ENCODE measurements at places on chromosomes 13 and 19.

- DNase-seq = no peak
Observed at GRCh38 chr13:28728642-28729041, 9.9 kb upstream of the SLC46A3 start.

GRCh38 chr19:15935167-15935702 is 906 bp upstream of the CYP4F11 start:
- no peak for DNase-seq

DNA sequence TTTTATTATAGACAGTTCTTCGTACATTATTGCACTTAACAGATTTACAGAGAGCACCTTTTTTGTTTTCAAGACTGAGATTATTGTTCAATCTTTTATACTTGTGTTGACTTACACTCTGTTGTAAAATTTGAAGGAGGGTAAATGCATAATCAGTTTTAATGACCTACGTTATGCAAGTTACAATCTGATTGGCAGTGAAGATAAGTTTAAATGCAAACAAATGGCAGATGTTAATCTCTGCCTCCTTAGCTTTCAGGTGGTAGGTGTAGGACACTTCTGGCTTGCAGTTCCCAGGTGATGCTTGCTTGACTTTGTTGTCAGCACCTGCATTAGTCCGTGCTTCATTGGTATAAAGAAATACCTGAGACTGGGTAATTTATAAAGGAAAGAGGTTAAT is 424.9 kb downstream of the FGF9 start:
- no peak for DNase-seq

DNA sequence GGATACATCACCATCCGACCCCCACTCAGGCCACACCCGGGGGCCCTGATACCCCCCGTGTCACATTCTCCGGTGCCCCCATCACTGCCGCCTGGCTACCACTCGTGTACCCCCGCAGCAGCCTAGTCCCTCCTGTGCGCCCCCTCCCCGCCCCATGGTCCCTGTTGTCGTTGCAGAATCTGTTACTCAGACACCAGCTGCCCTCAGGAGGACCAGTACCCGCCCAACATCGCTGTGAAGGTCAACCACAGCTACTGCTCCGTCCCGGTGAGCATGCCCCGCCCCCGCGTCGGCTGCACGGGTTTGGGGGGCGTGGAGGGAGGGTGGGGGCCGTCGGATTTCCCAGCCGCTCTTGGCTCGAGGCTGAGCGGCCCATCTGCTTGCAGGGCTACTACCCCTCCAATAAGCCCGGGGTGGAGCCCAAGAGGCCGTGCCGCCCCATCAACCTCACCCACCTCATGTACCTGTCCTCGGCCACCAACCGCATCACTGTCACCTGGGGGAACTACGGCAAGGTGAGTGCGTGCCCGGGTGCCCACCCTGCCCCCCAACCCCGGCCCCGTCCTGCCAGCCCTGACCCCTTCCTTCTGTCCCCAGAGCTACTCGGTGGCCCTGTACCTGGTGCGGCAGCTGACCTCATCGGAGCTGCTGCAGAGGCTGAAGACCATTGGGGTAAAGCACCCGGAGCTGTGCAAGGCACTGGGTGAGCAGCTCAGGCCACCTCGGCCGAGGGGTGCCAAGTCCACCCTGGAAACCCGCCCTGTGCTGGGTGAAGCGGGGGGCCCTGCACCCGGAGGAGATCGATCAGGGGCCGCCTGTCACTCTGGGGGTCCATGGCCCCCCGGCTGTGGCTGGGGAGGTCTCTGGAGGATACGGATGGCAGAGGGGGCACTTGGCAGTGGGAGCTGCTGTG is 21.1 kb downstream of the PIAS4 start:
- DNase-seq = no peak

DNA sequence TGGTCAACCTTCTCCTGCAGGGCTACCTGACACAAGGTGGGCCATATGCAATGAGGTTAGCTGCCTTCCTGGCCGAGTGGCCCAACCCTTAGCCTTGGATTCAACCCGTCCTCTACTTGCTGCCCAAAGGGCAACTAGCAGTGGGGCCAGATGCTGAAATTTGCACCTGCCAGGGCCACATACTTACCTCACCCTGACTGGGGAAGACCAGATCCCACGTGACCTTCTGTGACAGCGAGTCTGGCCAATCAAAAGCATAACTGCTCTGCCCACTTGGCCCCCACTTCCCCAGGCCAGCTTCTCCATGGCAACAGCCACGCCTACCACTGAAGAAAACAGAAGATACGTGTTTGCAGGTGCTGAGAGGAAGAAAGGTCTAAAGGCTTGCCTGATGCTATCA is 10.9 kb downstream of the PEG3 start:
- DNase-seq = no peak

DNA sequence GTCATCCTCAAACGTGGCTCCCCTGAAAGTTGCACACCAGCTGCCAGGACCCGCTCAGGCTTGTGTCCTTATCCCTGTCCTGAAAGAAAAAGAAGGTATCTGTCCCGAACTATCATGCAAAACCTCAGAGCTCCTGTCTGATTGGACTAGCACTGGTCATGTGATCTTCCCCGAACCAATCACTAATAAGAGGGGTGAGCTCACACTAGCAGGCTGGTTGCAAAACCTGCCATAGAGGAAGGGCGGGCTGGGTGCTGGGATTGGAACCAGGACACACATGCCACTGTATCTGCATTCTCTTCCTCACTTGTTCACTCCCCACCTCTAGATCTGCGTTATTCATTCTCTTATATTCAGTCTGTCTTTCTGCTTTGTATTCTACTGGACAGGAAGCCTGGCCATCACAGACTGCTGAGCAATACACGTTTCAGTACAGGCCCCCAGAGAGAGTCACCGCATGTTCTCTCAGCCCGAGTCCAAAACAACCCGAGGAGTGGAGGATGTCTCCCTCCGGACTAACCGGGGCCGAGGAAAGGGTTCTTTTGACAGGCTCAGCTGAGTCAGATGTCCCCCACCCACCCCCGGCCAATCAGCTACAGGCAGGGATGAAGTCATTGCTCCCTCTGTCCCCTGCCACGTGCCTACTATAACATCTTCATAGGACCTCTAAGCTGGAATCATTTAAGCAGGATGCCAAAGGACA is 97.7 kb downstream of the SIPA1L3 start:
- peak; percentile 97 for DNase-seq

DNA sequence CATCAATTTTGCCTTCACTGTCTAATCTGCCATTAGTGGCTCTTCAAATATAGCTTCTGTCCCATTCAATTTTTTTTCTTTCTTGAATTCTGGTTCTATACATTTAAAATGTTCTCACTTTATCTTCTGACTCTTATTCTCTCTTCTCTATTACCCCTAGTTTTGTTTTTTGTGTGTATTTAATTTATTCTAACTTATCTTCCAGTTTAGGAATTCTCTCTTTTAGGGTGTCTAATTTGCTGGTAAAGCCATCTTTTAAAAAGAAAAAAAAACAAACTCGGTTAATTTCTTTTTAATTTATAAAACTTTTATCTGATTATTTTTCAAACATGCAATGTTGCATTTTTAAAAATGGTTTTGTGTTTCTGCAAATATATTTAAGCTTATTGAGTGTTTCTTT is 80.3 kb upstream of the OXGR1 start:
- no peak for DNase-seq

GRCh38 chr13:50531917-50532899 is 311.3 kb downstream of the DLEU7 start:
- DNase-seq = peak; percentile 66

DNA sequence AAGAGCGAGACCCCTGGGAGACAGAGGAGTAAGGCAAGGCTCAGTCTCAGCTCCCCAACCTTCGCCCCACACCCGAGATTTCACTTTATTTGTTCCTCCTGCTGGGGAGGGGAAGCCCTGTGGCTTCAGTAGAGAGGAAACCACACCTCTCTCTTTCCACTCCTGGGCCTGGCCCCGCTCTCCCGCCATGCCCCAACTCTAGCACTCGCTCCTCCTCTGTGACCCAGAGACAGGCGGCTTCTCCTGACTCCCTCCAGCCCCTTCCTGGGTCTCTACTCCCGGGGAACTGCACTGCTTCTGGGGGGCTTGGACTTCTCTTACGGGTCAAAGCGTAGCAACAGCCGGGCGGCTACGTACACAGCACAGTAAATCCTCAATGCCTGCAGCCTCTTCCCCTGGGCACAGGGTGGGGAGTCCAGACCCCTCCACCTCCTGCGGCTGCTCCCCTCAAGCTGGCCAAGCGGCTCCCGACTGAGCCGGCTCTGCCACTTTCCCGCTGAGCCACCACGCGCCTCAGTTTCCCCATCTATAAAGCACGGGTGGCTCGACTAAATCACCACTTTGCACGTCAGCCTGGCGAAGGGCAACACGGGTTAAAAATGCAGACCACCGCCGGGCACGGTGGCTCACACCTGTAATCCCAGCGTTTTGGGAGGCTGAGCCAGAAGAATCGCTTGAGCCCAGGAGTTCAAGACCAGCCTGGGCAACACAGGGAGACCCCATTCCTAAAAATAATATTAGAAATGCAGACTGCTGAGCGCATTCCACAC is 1.4 kb downstream of the RNF126 start:
- DNase-seq = no peak

GRCh38 chr13:112177450-112178288 is 110.7 kb downstream of the SOX1 start:
- no peak for DNase-seq

DNA sequence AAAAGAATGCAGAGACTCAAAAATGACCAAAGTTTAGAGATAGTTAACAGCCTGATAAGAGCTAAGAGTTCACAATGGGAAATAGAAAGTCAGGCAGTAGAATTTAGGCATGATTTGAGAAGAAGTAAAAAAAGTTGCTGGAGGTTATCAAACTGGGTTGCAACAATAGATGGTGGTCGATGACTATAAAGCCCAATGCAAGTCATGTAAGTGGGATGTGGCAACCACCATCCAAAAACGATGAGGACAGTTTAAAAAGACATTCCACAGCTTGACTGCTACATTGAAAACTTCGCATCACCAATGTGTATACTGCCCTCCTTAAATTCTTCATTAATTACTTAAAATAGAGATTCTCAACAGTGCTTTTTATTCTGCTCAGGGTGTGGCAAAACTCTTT is 19.7 kb downstream of the ELF1 start:
- no peak for DNase-seq

DNA sequence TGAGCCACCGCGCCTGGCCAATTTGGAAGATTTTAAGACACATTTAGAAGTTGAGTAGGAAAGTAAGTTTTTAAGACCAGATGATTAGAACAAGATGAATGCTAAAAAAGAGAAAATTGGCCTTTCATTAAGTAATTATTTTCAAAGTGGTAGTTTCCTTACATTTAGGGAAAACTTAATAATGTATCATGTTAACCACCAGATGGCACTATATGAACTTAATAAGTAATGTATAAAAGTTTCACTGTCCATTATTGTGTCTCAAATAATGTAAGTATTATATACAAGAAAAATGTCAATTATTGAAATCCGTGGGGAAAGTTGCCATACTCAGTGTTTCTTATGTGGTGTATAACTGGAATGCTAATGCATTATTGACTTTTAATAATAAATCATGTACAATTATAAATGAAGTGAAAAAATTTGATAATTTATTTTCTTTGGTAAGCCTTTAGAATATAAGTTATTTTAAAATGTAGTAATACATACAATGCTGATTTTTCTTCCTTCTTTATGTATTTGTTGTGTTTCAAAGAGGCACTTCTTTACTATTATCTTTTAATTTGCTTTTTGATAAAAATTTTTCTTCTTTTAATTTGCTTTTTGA is 29.2 kb downstream of the COG6 start:
- DNase-seq = peak; percentile 64

DNA sequence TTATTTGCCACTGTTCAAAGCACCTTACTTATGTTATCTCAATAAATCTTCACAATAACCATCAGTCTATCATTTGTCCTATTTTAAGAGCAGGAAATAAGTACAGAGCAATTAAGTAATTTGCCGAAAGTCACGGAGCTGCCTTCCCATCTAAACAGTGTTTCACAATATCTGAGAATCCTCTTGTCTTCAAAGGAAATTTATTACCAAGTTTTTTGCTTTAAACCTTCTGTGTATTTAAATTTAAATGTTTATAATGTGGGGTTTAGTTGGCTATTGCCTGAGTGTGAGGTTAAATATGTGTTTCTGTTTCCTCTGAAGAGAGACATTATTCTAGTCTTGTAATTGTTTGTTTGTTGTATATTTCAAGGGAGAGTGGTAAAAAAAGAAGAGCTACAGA is 633.1 kb downstream of the EFNB2 start:
- no peak for DNase-seq

DNA sequence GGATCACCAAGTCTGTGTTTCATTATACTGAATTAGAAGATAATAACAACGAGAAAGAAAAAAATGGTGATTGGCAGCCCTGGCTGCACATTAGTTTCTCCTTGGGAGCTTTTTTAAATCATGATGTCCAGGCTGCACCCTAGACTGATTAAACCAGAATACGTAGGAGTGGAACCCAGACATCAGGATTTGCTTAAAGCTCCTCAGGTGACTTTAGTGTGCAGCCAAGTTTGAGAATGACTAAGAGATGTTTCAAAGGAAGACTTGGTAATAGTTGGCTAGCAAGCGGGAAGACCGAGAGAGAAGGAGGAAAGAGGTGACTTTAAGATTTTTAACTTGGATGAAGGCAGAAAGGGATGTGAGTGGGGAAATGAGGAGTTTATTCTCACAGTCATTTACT is 71.4 kb upstream of the SERP2 start:
- DNase-seq = peak; percentile 96

DNA sequence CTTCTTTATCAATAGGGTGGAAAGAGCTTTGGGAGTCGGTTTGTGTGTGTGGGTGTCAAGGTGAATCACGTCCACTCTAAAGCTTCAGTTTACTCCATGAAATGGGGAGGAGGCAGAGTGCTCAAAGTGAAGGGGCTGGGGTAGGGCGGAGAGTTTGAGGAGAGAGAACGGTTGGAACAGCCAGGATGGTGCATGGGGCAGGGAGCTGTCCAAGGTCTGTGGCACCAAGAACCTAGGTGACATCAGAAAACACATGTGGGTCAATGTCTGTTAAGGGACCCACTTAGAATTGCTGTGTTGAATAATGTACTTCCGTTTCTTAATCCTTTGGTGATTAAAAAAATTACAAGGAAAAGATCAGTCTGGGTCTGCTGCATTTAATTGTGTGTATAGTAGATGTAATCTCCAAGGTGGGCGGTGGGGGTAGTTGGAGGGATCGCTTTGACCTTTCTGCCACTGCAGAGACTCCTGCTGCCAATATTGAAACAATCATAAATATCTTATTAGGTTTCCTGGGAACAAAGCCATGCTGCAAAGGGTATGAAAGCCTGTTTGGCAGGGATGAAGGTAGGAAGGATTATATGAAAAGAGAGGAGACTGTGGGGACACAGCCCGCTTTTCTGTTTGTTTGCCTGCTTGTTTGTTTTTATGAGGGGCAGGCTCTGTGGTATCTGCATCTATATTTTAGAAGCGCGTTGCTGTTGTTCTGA is 122.3 kb downstream of the ATP8A2 start:
- no peak for DNase-seq

DNA sequence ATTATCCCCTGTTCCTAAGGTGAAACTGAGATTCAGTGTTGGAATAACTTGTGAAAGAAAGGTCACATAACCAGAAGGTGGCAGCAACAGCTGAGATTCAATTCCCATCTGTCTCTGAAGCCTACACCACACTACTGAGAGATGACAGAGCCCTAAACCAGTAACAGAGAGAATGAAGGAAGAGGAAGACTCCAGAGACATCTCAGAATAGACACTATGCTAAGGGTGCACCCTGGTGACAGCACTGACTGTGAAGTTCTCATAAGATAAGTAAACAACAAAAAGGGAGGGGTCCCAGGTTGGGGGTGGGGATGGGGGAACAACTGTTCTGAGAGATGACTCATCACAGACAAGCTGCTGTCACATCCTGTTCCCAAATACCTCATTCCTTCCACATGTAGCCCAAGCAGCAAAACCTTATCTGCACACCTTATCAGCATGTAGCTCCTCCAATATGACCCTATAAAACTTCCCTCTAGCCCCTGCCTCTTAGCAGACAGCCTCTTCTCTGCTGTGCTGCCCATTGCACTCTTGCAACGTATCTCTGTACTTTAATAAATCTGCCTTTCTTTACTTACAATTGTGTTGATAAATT is 46.5 kb downstream of the UTP14C start:
- DNase-seq = peak; percentile 45

All from fibroblast of mammary gland (primary cell).